ENCODE measurements at places on chromosomes 2 and 18. TPM values are rescaled to one million over a fixed set of nuclear protein-coding genes. Genes with fewer than 3 reads are reported as not detected.

Gene CPS1
- 3.0 TPM for total RNA-seq

Gene C2orf78
- not detected for total RNA-seq

Gene DYNAP
- not detected for total RNA-seq

Gene BOLL
- not detected for total RNA-seq

Gene RFTN2
- total RNA-seq = 4.4 TPM

Gene SMAD2
- 68.1 TPM for total RNA-seq

Gene SERPINB3
- total RNA-seq = not detected

Gene WNT10A
- not detected for total RNA-seq

Gene MOCOS
- total RNA-seq = 0.40 TPM

Gene RAB6C
- 0.22 TPM for total RNA-seq

Gene C1QL2
- total RNA-seq = not detected

Gene CTLA4
- 0.22 TPM for total RNA-seq

Gene ZSWIM2
- total RNA-seq = not detected

DNA sequence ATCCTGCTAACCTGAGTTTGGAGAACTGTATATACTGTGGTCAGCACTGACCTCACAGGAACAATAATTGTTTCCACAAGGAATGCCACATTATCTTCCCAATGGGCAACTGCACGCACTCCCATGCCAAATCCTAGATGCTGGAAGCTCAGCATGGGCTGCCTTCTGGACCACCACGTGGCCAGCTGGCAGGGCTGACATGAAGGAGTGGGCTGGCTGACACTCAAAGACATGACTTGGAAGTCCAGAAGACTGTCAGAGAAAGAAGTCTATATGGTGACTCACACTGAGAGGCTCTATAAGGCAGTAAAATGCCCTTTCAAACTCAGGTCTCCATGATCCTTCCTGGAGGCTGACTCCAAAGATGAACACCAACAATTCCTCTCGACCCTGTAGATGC is 98.4 kb upstream of the RNF152 start:
- DNase-seq = no peak

GRCh38 chr2:240224676-240225075 is 84.2 kb upstream of the OTOS start:
- DNase-seq = no peak

DNA sequence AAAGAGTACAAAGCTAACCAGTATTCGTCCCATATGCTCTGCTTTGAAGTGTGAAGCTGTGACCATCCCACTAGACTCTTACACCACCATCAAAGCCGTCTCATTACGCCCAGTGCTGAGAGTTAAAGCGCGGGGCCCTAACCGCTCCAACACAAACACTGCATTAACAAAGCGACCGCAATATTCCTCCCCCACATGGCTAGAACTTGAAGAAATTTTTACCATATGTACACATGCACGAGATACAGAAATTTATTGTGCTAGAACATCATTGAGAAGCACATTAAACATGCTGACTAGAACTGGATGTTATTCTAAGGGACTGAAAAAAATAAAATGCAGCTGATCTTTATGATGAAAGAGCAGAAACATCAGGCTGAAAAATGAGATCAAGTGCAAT is 20.5 kb downstream of the FTCDNL1 start:
- no peak for DNase-seq

DNA sequence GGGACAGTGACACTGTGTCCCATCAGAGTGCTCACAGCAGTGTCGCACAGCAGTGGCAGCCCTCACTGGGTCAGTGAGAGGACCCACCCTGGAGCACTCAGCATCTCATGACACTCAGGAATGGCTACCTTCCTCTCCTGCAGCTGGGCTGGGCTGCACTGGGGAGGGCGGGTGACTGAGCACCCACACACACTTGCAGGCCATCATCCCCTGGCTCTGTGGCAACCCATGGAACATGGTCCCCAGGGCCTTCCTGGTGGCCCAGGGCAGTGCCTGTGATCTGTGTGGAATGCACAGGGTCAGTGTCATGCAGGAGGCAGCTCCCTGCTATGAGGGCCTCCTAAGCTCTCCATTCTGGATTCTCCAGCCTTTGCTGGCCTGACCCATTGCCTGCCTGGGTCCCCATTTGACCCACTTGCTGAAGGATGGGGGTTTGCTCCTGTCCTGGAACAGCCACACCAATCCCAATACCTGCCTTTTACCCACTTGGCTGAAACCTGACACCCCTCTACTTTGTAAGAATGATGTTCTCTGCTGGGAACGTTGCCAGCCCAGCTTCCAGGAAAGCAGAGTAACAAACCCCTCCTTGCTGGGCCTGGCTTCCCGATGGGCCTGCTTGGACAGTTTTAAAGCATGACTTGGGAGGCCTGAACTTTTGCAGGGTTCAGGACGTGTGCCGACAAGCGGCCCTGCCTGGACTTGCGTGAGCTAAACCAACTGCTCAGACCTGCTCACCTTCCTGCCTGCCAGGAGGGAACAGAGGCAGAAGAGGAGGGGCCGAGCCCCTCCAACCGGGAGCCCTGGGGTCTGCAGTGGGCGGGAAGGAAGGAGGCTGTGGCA is 13.7 kb downstream of the HS6ST1 start:
- DNase-seq = peak; percentile 88

GRCh38 chr2:134232461-134232860 is 21.4 kb upstream of the MGAT5 start:
- DNase-seq = no peak

DNA sequence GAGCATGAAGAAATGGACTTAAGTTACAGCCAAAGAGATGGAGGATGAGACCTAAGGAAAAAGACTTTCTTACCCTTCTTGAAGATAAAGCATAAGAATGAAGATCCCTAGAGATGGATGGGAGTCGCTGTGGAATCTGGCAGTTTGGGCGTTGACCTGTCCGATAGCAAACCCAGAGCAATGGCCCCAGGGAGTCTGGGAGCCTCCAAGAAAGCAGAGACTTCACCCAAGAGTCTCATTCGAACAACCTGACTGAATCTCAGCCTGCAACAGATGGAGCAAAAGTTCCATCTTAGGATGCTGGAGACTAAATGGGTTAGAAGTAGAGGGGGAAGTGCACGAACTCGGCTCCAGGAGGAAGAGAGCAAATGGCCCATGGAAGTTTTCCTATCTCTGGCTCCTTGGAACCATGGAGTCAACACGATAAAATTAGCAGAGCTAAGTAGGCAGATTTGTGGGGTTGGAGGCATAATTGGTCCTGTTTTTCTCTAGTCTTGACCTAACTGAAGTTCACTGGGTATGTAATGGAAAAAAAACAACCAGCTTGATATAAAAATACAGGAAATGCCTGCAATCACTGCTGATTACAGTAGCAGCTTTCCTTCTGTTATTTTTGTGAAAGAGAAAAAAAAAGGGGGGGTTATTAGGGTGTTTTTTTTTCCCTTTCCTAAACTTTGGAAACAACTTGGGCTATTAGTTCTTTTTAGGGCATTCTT is 178.4 kb upstream of the EPAS1 start:
- DNase-seq = no peak

DNA sequence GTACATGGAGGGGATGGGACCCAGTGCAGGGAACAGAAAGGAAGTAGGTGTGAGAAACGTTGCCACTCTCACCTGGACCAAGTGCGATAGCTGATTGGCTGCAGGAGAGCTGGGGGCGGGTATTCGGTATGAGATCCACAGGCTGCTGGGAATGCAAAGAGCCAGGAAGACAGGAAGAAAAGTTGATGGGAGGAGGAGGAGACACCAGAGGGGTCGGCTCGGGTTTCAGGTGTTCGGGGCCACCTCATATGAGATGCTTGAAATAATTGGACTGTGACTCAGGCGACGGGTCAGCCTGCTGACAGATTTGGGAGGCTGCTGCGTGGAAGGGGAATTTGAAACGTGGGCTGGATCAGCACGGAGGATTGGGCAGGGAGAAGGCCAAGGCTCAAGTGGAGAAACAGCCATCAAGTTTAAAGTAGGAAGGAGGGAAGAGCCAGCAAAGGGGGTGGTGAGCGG is 65.1 kb downstream of the MRPS9 start:
- no peak for DNase-seq

DNA sequence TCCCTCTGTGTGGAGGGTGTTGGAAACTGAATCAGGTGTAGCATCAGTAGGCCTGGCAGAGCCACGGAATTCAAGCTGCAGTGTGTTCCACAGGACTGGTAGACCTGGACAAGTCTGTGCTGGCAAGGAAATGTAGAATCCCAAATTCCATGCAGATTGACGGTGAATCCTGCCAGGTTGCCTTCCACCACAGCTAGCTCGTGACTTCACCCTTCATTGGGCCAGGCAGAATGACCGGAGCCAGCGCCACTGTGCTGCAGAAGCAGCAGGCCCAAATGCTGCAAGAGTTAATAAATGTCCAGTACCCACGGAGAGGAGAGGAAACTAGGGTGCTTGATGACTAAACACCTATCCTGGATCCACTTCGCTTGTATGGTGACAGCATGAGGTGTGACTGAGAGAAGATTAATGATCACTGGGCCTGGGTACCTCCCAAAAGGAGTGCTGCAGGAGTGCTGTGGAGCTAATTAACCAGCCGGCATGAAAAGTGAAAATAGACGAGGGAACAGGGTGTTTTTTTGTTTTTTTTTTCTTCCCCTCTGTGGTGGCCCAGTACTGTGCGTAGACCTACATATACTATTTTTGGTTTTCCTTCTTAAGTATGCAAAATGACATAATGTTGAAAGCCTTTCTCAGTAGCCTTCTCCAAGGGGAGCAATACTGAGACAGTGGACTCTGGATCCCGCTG is 122.2 kb downstream of the TANC1 start:
- DNase-seq = no peak

DNA sequence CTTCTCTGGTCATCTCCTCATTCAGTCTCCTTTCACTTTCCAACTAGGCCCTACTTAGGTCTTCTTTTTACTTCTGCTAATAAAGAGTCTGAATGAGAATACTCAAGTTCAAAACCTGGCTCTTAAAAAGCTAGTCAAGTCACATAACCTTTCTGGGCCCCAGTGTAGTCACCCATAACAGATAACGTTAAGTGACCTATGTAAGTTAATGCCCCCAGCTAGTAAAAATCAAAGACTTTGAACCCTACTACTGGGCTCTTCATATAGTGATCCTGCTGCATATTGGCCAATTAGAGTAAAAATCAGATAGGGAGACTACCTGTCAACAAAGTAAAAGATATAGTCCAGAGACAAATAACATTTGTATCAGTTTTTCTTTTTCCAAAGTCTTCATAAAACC is 17.7 kb downstream of the ARL5A start:
- no peak for DNase-seq

DNA sequence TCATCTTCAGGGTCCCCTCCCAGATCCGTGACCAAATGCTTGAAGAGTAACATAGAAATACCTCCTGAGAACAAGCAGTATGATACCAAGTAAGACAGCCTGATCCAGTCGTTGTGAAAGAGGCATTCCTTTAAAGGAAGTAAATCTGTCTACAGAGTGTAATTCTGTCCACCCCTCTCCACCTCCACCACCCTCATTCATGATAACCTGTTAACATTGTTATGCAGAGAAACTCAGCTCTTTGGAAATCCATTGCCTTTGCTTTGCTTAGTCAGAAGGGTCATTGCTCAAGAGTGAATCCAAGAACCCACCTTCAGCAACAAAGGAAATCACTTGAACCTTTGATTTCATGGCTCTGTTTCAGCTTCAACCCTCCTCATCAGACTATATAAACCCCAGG is 155.6 kb downstream of the CYP26B1 start:
- DNase-seq = no peak

DNA sequence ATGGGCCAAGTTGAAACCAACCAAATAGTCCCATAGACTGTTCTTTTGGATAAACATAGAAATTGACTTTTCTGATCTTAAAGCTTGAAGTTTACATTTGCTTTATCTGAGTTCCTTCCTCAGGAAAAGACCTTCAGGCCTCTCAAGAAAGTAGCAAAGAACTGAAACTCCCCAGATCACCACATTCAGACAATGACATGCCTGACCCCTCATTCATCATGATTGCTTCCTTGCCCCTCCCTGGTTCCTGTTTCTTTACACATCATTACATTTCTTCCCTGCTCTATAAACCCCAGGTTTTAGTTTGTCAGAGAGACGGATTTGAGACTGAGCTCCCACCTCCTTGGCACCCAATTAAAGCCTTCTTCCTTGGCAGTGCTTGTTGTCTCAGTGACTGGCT is 83.6 kb upstream of the ST3GAL5 start:
- no peak for DNase-seq

GRCh38 chr18:36214811-36215210 is 27.5 kb downstream of the MOCOS start:
- no peak for DNase-seq

DNA sequence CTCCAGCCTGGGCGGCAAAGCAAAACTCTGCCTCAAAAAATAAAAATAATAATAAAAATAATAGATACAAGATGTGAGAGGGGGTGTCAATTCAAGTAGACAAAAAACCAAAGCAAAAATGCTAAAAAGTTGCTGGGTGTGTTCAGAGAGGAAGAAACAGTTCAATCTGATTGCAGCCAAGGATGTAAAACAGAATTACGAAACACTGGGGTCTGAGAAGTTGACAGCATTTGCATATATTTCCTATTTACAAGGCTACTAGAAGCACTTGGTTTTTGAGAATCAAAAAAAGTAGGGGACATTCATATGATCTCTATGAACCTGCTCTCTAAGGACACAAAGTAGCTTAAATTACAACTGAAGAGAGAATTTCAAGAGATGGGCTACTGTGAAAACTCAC is 7.6 kb downstream of the TRIP12 start:
- DNase-seq = no peak

DNA sequence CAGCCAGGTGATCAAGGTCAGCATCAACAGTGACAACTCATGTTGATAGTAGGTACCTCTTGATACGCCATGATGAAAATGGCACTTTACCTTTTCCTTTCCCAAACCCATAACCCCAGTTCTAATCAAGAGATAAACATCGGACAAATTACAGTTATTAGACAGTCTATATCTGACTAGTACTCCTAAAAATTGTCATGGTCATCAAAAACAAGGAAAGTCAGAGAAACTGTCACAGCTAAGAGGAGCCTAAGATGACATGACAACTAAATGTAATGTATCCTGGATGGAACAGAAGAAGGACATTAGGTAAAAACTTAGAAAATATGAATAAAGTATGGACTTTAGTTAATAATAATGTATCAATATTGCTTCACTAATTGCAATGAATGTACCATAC is 97.1 kb upstream of the DNMT3A start:
- DNase-seq = no peak

DNA sequence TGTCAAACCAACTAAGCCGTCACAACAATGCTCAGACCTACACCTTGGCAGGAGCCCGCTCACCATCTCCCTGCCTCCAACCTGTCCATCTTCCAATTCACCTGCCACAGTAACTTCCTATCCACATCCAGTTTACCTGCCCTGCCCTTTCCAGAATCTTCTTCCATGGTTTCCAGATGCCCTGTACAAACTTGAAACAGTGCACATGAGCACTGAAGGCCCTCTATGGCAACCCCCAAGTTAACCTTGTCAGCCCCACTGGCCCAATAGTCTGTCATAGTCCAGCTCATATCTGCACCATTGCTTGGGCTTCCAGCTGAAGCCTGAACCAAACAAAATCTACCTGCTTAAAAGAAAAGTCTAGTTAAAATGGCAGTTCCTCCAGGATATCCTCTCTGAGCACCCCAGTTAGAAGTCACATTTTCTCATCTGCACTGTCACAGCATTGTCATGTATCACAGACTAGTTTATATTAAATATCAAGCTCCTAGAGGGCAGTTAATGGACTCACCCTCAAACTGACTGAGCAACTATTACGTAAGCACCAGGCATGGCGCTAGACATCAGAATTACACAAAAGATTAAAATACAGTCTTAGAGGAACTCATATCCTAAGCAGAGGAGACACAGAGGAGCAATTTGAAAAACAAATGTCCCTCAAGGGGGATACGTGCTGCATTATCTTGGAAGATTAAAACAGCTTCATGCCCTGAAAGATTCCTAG is 11.6 kb downstream of the NFE2L2 start:
- no peak for DNase-seq

GRCh38 chr2:163205589-163206254 is 367.2 kb upstream of the KCNH7 start:
- DNase-seq = no peak

- no peak for DNase-seq
Measured at GRCh38 chr2:54092940-54093339, 22.5 kb upstream of the ACYP2 start.
